ENCODE measurements at places on chromosomes 11 and 22.

- DNase-seq = no peak
Measured at GRCh38 chr11:67027943-67028542, 5.1 kb downstream of the SYT12 start.

- DNase-seq = no peak
Measured at GRCh38 chr22:41481131-41481830, 12.4 kb downstream of the ACO2 start.

DNA sequence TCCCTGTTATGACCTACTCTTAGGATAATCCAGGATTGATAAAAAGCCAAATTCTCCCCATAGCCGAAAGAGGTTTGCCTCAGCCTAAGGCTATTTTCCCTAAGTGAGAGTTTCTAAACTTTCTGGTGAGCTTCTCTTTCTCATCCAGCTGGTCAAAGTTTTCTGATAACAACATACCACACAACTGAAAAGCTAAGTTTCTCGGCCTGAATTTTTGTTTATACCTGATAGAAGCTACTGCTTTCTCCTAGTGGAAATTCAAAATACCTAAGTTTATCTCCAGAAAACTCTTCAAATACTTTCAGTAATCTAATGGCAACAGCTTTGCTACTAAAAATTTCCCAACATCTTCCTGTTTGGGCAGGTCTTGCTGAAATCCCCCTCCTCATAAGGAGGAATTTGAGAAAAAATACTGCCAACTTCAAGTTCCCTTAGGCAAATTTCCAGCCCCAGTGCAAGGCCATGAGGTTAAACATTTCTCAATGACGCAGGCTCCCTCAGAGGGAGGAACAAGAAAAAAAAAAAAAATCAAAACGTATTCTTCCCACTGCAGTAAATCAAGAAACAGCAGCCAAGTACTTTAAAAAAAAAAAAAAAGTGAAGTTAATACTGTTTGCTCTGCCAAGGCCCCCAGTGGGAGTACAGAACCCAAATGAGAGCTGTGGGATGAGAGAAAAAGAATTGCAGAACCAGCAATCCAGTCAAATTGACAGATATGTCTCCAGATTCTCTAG lies 127.0 kb downstream of the MRTFA start:
- DNase-seq = no peak

GRCh38 chr11:63937713-63938478 lies 906 bp upstream of the NAA40 start:
- no peak for DNase-seq

- no peak for DNase-seq
Measured at GRCh38 chr11:9222654-9223053, 42.5 kb downstream of the DENND5A start.

DNA sequence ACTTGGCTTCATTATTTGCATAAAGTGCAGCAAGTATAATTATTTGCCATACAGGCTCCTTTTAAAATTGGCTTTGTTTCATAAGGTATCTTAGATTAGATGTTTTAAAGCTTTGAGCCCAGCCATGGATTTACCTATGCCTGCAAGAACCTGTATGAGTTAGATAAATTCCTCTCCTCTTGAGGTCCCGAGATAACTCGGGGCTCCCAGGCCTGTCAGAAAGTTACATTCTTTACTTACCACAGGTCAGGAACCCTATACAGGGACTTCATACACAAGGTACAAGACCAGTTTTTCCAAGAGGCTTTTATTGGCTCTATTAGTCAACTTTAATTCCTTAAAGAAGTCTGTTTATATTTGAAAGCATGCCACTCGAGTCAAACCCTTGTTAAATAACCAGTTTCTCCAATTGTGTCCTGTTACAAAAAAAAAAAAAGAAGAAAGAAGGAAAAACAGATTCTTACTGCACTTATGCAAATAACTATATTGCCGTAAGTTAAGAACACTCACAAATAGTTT lies 2.3 kb upstream of the C1QTNF6 start:
- DNase-seq = no peak

GRCh38 chr11:119501777-119502405 lies 78.9 kb upstream of the THY1 start:
- no peak for DNase-seq

DNA sequence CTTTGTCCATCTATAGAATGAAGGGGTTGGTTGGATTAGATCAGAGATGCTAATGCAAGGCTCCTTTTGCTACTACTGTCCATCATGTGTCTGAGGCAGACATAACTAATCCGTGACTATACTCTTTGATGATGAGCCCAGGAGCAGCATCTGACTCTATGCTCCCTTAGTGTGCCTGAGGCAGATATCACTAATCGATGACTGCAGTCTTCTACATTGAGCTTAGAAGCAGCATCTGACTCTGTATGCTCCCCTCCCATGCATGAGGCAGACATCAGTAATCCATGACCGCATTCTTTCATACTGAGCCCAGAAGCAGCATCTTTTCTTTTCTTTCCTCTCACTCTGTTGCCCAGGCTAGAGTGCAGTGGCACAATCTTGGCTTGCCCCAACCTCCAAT lies 4.2 kb downstream of the TCN2 start:
- DNase-seq = no peak

DNA sequence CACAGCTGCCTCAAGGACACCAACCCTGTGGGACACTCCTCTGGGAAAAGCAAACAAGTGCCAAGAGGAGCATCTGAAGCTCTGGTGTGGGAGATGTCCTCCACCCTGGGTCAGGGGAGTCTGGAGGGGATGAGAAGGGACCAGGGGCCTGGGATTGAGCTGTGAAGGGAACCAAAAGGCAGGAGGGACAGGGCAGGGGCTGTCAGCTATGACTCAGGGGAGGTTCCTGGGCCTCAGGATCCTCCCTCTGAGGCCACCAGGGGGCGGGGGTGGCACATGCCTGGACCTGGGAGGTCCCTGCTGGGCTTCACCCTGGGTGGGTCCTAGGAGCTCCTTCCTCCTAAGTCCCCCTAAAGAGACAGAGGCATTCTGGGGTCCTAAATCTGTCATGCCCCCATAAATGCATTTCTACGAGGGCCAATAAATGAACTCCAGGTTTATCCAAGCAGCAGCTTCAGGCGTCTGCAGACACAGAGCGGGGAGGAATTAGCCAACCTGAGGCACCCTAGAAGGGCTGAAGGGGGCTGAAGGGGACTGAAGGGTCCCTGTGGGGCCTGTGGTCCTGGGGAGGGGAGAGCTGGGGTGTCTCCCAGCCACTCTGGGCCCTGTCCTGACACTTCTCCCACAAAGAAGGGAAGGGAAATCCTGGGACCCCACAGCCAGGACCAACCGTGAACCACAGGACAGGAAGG lies 31.9 kb upstream of the IGLL5 start:
- DNase-seq = peak; percentile 40

DNA sequence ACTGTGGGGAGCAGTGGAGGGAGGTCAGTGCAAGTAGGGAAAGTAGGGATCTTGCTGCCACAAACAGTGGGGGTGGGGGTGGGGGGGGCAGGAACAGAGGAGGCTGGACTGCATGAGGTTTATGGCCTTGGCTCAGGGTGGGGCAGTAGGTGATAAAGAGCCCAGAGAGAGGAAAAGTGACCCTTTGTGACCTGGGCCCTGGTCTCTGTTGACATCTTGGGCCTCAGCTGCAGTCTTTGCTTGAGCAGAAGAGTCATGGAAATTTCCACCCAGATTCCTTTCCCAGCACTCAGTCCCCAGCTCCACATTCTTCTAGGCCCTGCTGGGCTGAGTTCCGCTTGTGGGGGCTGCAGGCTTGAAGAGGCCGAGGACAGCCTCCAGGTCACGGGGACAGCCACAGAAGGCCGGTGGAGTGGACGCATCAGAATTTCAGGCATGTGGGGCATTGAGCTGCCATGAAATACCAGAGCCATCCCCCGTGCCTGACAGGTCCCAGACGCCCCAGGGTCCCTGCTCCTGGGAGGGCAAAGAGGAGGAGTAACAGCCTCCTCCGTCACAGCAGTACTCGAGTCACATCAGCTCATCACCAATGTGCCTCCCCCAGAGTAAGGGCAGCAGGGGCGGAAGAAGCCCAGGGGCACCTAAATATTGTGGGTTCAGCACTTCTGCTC lies 9.7 kb upstream of the MALAT1 start:
- DNase-seq = no peak

- DNase-seq = no peak
Measured at GRCh38 chr11:83475760-83476159, 189.6 kb upstream of the CCDC90B start.

GRCh38 chr22:46537946-46538813 lies 760 bp upstream of the CELSR1 start:
- DNase-seq = no peak

GRCh38 chr11:65863889-65864705 lies 3.9 kb downstream of the MUS81 start:
- DNase-seq = no peak

GRCh38 chr22:24187731-24188644 lies 6.7 kb downstream of the SUSD2 start:
- DNase-seq = no peak

DNA sequence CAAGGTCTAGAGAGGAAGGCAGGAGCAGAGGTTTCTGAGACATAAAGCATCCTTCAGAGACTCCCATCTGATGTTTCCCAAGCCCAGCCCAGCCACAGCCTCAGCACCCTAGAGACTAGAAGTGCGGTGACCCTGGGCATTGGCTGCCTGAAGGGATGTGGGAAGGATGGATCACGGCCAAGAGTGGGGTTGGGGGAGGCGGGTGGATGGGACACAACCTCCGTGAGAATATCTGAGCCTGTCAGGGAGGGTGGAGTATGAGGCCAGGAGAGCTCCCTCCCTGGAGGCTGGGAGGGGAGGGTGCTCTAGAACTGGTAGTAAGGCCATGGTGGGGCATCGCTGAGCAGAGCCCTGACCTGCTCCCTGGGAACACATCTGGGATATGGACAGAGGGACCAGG lies 71.4 kb downstream of the CSNK2A3 start:
- no peak for DNase-seq

DNA sequence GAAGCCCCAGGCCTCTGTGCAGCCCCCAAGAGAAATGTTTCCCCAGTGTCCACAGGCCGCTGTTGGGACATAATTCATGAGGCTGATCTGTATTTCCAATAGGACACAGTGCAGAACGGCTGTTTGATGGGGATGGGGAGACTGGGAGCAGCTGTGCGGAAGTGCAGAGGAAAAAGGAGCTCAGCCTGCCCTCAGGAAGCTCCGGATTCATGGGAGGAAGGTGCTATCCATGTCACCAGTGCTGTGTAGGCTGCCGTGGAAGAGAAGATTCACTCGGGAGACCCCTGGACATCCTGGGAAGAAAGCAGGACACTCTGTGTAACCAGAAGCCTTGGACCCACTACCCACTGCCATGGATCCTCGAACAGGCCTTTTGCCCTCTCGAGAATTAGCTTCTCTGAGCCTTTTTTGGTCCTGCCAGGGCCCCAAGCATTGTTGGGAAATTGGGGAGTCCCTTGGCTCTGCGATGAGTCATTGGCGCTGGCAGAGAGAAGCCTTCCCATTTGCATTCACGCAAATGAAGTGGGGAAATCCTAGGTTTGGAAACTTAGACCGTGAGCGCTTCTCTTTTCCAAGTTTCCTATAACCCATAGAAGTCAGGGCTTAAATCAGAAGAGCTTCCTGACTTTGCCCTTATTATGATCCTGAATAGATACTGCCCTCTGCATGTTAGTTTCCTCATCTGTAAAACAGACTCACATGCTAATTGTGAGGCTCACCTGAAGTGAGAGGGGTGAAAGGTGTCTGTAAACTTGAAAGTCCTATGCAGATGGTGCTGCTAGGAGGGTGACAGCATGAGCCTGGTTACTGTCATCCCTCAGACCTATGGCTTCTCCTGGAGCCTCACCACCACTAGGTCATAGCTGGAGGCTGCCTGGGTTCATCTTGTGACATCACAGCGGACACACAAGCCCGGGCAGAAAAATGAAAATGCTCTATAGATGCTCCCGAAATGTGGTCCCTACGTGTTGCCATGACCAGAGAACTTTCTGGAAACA lies 229.2 kb upstream of the B3GAT1 start:
- DNase-seq = no peak

- no peak for DNase-seq
Measured at GRCh38 chr22:31556627-31557203, 60.4 kb downstream of the SFI1 start.

DNA sequence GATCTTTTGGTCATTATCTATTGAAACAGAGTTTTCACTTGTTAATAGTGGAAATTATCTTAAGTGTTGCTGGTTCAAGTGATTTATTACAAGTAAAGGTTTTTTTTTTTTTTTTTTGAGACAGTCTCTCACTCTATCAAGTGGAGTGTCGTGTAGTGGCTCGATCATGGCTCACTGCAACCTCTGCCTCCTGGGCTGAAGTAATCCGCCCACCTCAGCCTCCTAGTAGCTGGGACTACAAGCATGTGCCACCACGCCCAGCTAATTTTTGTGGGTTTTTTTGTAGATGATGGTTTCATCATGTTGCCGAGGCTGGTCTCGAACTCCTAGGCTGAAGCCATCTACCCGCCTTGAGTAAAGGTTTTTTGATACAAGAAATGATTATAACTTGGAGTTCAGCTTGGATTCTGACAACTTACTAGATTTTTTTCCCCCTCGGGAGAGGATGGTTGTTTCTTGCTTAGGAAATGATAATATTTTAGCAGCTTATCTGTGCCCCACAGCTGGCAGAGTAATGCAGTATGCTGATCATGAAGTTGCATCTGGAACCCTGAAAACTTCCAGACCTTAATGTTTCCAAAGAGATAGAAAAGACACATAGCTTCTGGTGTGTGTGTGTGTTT lies 68.9 kb downstream of the MTMR3 start:
- no peak for DNase-seq

DNA sequence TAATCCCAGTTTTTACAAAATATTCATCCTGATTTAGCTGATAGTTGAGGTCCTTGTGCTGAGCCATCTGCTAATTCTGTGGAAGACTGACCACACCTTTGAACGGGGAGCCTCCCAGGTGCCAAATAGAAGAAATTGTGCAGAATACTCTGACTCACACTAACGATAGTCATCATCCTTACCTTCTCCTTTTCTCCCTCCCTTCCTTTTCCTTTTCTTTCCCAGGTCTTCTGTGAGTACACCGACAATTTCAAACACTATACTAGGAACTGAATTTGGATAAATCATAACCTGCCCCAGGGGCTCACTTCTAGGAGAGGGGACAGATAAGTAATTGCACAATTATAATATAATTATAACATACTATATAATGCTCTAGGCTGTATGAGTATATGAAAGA lies 73.1 kb upstream of the CTSC start:
- DNase-seq = no peak

DNA sequence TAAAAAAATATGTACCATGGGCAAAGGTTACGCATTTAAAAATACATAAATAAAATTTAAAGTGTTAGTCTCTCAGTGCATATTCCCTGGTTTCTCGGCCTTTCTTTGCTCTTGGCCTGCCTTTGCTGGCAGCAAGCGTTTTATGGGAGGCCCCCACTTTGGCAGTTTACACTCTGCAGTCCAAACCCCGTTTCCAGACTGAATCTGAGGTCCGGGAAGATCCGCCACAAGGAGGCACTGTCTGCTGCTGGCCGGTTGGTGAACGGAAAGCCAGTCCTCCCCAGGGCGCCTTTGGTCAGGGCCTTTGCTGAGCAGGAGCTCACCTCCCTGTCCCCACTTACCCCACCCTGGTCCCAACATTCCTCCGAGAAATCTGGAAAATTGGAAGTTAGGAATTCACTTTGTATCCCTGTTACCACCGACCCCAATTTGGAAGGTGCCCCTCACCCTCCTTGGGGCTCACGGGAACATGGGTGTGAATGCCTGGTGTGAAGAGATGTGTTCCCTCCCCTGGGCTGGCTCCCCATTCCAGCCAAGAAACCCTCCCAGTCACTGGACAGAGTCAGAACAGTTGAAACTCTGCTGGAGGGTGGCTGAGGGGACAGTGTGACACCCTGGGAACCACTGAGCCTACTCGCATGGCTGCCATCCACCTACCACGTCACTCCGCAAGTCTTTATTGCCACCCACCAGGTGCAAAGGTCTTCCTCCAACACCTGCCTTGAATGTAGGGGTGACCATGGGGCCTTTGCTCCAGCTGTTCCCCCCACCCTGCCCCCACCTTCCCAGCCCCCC lies 9.4 kb upstream of the SF1 start:
- DNase-seq = peak; percentile 46

Data from effector memory CD8-positive, alpha-beta T cell (primary cell).